IMR-90 (cell line): ENCODE measurements at places on chromosomes 13 and 19.
A peak's percentile ranks its signal among the peaks of the same experiment; 100 is the strongest.

DNA sequence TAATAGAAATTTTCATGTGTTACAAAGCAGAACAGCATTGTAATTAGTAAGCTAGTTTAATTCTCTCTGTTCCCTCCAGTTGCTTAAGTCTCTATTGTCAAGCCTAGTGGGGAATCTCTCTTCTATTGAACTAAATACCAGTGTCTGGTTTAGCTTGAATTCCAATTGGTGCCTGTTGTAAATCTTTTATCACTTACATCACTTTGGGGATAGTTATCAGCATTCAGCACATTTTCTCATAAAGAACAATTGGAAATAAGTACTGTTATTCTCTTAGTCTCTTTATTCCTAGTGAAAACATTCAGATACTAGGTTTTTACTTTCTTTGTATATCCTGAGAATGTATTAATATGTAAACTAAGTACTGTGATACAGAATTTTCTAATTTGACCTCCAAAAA is 25.2 kb downstream of the IPO5 start:
- no peak overlapping the region; the same call in 1 of the 2 replicates for H3K27ac ChIP-seq
- H3K36me3 ChIP-seq, result peaks cover 3% of the 10 kb centered on the region; the same call in 1 of the 2 replicates
- 0 out of 2 replicates have a peak overlapping the region, but pooled peaks have one; percentile 20 for H3K4me3 ChIP-seq
- no peaks in the 10 kb centered on the region for H3K27me3 ChIP-seq
- H3K4me1 ChIP-seq, result peaks cover 6% of the 10 kb centered on the region

DNA sequence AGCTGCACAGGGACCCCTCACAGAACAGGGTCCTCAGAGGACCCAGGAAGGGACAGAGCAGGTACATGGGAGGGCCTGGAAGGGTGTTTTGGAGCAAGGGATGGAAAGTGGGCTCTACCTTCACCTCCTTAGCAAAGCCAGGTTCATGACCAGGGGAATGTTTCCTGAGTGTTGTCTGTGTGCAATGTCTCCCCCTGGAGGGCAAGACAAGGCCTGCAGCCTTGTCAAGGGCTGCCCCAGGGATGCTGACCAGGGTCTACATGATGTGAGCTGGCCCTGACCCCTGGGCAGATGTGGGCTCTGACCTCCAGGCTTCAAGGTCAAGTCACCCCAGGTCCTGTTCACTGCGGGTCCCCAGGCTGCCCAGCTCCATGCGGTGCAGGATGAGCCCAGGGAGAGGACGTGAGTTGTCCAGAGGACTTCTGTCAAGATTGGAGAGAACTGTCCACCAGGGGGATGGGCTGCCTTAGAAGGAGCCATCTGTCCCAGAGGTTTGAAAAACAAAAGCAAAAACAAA is 1.0 kb upstream of the CEACAM1 start:
- H3K27ac ChIP-seq, result no peak overlapping the region
- peak; percentile 19 for DNase-seq
- H3K4me3 ChIP-seq, result no peak overlapping the region
- no peaks in the 10 kb centered on the region for H3K4me1 ChIP-seq

- no peak for DNase-seq
- H3K4me1 ChIP-seq, result peaks cover 8% of the 10 kb centered on the region
- peaks cover 12% of the 10 kb centered on the region; the same call in 1 of the 2 replicates for H3K27me3 ChIP-seq
- 0 out of 2 replicates have a peak overlapping the region, but pooled peaks have one; percentile 45 for H3K27ac ChIP-seq
Measured at GRCh38 chr13:48232420-48233045, 473 bp upstream of the ITM2B start.

- no peaks in the 10 kb centered on the region for H3K36me3 ChIP-seq
- no peak overlapping the region for H3K27ac ChIP-seq
- no peaks in the 10 kb centered on the region for H3K4me1 ChIP-seq
- no peak overlapping the region for H3K4me3 ChIP-seq
Measured at GRCh38 chr13:101230271-101230890, 185.9 kb downstream of the NALCN start.

GRCh38 chr13:66803808-66804456 is 426.2 kb downstream of the PCDH9 start:
- no peaks in the 10 kb centered on the region for H3K4me1 ChIP-seq
- H3K4me3 ChIP-seq, result no peak overlapping the region
- H3K27ac ChIP-seq, result no peak overlapping the region
- no peaks in the 10 kb centered on the region for H3K27me3 ChIP-seq
- H3K36me3 ChIP-seq, result no peaks in the 10 kb centered on the region

DNA sequence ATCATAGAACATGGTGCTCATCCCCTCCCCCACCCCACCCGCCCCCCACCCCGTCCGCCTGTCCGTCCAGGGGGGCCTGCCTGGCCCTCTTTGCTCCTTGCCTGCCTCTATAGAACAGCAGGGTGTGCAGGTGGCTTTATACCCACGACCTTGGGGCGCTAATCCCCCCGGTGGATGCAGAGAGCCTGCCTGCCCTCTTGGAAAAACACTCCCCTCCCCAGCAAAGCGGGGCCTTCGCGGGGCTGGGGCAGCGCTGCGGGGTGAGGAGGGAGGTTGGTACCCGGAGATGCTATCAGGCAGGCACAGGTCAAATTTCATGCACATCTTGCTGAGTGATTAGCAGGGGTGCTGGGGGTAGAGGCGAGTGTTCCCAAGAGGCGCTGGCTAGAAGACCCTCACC is 21.9 kb downstream of the RFX1 start:
- H3K36me3 ChIP-seq, result peaks cover 11% of the 10 kb centered on the region; the same call in 1 of the 2 replicates
- no peaks in the 10 kb centered on the region for H3K27me3 ChIP-seq
- H3K4me1 ChIP-seq, result peaks cover 10% of the 10 kb centered on the region
- no peak for DNase-seq
- H3K27ac ChIP-seq, result no peak overlapping the region

GRCh38 chr19:18338541-18338940 is 1.9 kb upstream of the PGPEP1 start:
- H3K4me1 ChIP-seq, result peaks cover 6% of the 10 kb centered on the region
- no peak for DNase-seq
- no peak overlapping the region for H3K4me3 ChIP-seq
- H3K27ac ChIP-seq, result no peak overlapping the region

DNA sequence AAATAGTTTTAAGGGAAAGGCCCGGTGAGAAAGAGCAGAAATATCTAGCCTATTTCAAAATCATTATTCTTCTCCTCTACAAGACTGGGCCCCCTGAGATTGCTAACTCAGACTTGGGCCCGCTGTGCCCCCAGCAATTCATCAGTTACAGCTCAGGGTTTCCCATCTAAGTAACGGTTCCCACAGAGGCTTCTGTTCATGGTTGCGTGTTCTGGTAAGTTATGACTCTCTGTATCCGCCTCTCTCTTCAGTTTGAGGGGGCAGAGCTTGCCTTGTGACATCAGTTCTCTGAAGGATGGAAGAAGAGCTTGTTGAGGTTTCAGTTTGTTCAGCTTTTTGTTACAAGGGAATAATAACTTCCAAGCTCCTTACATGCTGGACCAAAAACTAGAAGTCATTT is 11.6 kb downstream of the ZNF57 start:
- H3K4me3 ChIP-seq, result no peak overlapping the region
- H3K27me3 ChIP-seq, result no peaks in the 10 kb centered on the region
- H3K4me1 ChIP-seq, result no peaks in the 10 kb centered on the region; the same call in 1 of the 2 replicates
- H3K36me3 ChIP-seq, result peaks cover 6% of the 10 kb centered on the region
- DNase-seq, result no peak

DNA sequence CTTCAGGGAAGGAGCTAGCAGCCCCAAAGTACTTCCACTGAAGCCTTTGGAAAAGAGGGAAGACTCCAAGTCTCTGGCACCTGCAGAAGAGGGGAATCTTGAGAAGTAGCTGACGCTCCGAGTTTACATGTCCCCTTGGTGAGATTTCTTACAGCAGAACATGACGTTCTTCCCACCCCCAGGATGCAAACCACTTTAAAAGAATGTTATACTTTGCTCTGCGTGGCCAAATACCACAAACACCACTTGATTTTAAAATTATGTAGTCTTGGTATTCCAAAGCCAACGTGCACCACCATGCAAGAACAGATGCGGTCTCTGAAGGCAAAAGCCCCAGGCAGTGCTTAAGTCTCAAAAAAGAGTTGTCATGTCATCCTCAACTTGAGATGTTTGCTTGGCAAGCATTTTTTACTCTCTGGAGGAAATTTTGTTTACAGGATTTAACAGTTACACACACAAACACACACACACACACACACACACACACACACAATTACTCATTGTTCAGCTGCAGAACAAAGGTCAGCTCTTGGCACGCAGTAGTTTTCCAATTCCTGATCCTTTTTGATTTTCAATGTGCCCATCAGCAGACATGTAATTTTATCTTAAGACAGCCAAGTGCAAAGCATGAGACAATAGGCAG is 106.1 kb downstream of the RGCC start:
- peak; percentile 50 for DNase-seq
- no peak overlapping the region for H3K27ac ChIP-seq
- H3K27me3 ChIP-seq, result no peaks in the 10 kb centered on the region
- H3K4me3 ChIP-seq, result no peak overlapping the region
- peaks cover 25% of the 10 kb centered on the region for H3K4me1 ChIP-seq
- no peaks in the 10 kb centered on the region for H3K36me3 ChIP-seq

- H3K4me1 ChIP-seq, result 0 out of 2 replicates have a peak, but pooled peaks cover 2% of the 10 kb centered on the region
- DNase-seq, result no peak
- H3K36me3 ChIP-seq, result peaks cover under 1% of the 10 kb centered on the region
- no peak overlapping the region for H3K4me3 ChIP-seq
- no peak overlapping the region for H3K27ac ChIP-seq
Measured at GRCh38 chr19:41911889-41912731, 16.1 kb downstream of the ERFL start.

- H3K4me1 ChIP-seq, result no peaks in the 10 kb centered on the region
- H3K4me3 ChIP-seq, result no peak overlapping the region
- DNase-seq, result no peak
- H3K36me3 ChIP-seq, result no peaks in the 10 kb centered on the region
Measured at GRCh38 chr19:35417713-35418534, 30.1 kb upstream of the FFAR2 start.

DNA sequence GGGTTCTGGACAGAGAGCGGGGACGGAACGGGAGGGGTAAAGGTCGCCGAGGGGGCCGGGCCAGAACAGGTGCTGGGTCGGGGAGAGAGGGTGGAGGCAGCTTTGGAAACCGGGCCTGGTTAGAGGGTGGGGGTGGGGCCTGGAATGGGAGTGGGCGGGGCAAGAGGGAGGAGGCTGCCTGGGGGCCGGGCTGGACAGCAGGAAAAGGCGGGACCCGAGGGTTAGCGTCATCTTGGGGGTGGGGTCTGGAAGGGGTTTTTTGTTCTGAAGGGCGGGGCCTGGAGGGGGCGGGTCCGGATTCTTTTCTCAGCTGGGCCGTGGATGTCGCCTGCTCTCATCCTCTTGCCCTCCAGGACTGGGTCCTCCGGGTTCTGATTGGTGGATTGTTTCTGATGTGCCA is 4.3 kb upstream of the ZNF813 start:
- peak; percentile 6 for DNase-seq
- no peaks in the 10 kb centered on the region for H3K4me1 ChIP-seq

DNA sequence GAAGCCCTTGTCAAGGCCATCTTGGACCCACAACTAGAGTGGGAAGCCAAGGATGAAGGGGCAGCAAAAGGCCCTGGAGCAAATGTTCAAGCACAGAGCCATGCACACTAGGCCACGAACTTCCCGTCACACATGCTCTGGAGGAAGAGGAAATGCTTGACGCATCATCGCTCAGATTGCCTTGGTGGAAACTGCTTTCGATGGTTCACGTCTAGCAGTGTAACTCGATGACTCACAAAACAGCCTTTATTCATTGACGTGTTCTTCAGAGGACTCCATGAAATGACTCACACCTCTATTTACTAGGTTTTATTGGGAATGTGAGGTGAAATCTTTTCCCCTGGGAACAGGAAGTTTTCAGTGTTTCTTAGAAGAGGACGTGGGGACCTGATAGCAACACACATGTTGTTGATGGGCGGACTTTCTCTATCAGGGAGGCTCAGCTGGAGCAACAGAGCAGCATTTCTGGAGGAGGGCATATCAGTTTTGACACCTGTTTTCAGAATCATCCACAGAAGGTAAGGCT is 79.8 kb upstream of the FLT1 start:
- no peaks in the 10 kb centered on the region for H3K36me3 ChIP-seq
- H3K27ac ChIP-seq, result peak overlapping the region; percentile 4; the same call in 1 of the 2 replicates
- H3K4me3 ChIP-seq, result no peak overlapping the region

- H3K4me1 ChIP-seq, result peaks cover 35% of the 10 kb centered on the region
- H3K27me3 ChIP-seq, result no peaks in the 10 kb centered on the region
- peak overlapping the region; percentile 94; the same call in 1 of the 2 replicates for H3K27ac ChIP-seq
- H3K36me3 ChIP-seq, result peaks cover 7% of the 10 kb centered on the region
Measured at GRCh38 chr19:34269489-34269888, 15.1 kb downstream of the GARRE1 start.

DNA sequence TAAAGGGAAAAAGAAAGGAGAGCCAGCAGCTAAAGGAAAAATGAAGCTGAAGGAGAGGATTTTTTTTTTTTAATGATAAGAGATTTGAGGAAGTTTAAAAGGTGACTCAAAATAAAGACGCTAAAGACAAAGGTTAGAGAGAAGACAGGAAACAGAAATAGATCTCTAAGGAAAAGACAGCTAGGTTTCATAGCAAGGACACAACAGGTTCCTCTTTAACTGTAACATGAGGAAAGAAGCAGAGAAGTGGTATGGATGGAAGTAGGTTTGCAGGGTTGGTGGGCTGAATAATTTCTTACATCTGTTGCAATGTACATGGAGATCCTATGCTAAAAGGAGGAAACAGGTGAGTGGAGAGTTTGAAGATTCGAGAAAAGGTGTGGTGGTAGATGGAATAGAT is 107.5 kb downstream of the MYCBP2 start:
- no peak overlapping the region for H3K27ac ChIP-seq
- no peaks in the 10 kb centered on the region for H3K4me1 ChIP-seq
- DNase-seq, result no peak
- peaks cover 9% of the 10 kb centered on the region for H3K36me3 ChIP-seq
- no peak overlapping the region for H3K4me3 ChIP-seq
- H3K27me3 ChIP-seq, result no peaks in the 10 kb centered on the region

GRCh38 chr13:29571876-29572570 is 23.5 kb downstream of the SLC7A1 start:
- H3K36me3 ChIP-seq, result no peaks in the 10 kb centered on the region; the same call in 1 of the 2 replicates
- H3K27ac ChIP-seq, result no peak overlapping the region
- no peak overlapping the region for H3K4me3 ChIP-seq
- H3K27me3 ChIP-seq, result no peaks in the 10 kb centered on the region
- DNase-seq, result no peak

DNA sequence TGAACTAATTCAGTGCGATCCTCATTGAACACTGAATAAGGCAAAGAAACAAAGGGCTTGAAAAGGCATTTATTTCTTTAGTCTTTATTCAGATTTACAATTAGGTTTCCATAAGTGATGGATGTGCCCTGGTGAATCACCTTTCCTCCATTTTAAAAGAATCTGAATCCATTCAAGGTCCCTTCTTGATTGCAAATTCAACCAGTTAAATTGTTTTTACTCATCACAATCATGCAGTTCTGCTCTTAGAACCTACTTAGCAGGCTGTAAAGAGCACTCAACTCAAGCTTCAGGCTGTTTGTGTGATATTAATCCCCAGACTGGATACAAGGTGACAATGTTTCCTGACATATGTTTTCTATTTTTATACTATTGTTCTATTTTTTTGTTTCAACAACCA is 321.0 kb downstream of the TBC1D4 start:
- no peaks in the 10 kb centered on the region for H3K4me1 ChIP-seq
- no peak overlapping the region for H3K4me3 ChIP-seq
- no peaks in the 10 kb centered on the region; the same call in 1 of the 2 replicates for H3K27me3 ChIP-seq
- H3K36me3 ChIP-seq, result no peaks in the 10 kb centered on the region
